ENCODE measurements at places on chromosomes 12 and 14. TPM values are rescaled to one million over a fixed set of nuclear protein-coding genes. Genes with fewer than 3 reads are reported as not detected.

The NOS1 gene
- polyA plus RNA-seq = not detected

The FOXN4 gene
- polyA plus RNA-seq = not detected

The NDUFB1 gene
- polyA plus RNA-seq = 279 TPM

The SERPINA10 gene
- not detected for polyA plus RNA-seq

The KCNJ8 gene
- polyA plus RNA-seq = not detected

The NTF3 gene
- not detected for polyA plus RNA-seq

The DPY19L2 gene
- not detected for polyA plus RNA-seq

The TAS2R19 gene
- polyA plus RNA-seq = not detected

The SLC4A8 gene
- 0.53 TPM for polyA plus RNA-seq

The CCDC77 gene
- polyA plus RNA-seq = 7.4 TPM

The SLC25A47 gene
- not detected for polyA plus RNA-seq

The RPGRIP1 gene
- 0.14 TPM for polyA plus RNA-seq

The AMN gene
- 15.0 TPM for polyA plus RNA-seq

The FAM186B gene
- 0.16 TPM for polyA plus RNA-seq

The GEMIN2 gene
- polyA plus RNA-seq = 17.1 TPM

The SPTB gene
- 0.06 TPM for polyA plus RNA-seq

The PPTC7 gene
- 10.1 TPM for polyA plus RNA-seq

The HOXC6 gene
- polyA plus RNA-seq = not detected

The IAPP gene
- not detected for polyA plus RNA-seq

The PTHLH gene
- polyA plus RNA-seq = not detected

The GPR65 gene
- polyA plus RNA-seq = 12.1 TPM

The TEX52 gene
- not detected for polyA plus RNA-seq

The OVCH1 gene
- not detected for polyA plus RNA-seq

The TMCC3 gene
- 15.2 TPM for polyA plus RNA-seq

The SSTR1 gene
- polyA plus RNA-seq = not detected

The SH2B3 gene
- 10.3 TPM for polyA plus RNA-seq

The SLC16A7 gene
- 13.8 TPM for polyA plus RNA-seq

The PCED1B gene
- 34.0 TPM for polyA plus RNA-seq

The SOAT2 gene
- polyA plus RNA-seq = not detected
